CD8-positive, alpha-beta memory T cell (primary cell): ENCODE measurements at places on chromosomes 4 and X. TPM values are rescaled to one million over a fixed set of nuclear protein-coding genes. Genes with fewer than 3 reads are reported as not detected.

Gene GIMD1
- total RNA-seq, result not detected

Gene SATL1
- total RNA-seq, result not detected

Gene TREX2
- 2.3 TPM for total RNA-seq

Gene EGF
- not detected for total RNA-seq

Gene ESX1
- total RNA-seq, result not detected

DNA sequence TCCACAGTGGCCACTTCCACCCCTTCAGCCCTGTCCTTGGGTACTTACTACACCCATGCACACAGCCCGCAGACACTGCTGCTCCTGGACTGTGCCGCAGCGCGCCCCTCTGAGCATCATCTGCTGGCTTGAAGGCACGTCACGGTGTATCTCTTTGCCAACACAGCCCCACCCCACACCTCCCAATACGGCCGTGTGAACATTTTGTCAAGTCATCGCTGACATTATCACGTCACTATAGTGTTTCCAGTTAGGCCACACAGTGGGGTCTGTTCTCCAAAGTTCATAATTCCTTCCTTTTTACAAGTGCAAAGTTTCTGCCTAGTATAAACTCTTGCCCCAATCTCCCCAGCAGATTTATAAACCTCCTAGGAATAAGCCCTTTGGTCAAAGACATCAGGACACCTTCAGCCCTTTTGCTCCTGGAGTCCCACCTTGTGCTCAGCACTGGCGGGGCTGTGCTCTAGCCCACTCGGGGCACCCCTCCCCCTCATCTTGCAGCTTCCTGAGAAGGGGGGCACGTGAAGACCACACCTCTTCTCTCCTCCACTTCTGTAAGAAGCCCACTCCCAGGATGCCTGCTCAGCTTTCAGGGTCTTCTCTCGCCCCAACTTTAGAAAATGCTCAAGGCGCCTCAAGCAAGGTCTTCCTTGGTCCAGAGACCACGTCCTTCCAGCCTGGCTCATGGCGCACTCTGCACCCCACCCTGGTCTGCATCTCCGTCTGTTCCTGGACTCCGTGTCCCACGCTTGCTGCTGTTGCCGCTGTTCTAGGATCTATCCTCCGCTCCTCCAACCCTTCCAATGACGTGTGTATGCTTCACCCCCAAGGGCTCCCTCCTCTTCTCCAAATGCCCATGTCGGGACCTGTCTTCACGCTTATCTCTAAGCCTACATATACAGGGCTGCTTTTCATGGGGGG is 7.2 kb downstream of the FAM53A start:
- no peak overlapping the region for H3K27ac ChIP-seq
- H3K36me3 ChIP-seq, result no peaks in the 10 kb centered on the region
- H3K27me3 ChIP-seq, result no peaks in the 10 kb centered on the region
- DNase-seq, result no peak
- no peak overlapping the region for H3K4me3 ChIP-seq
- H3K4me1 ChIP-seq, result no peaks in the 10 kb centered on the region

DNA sequence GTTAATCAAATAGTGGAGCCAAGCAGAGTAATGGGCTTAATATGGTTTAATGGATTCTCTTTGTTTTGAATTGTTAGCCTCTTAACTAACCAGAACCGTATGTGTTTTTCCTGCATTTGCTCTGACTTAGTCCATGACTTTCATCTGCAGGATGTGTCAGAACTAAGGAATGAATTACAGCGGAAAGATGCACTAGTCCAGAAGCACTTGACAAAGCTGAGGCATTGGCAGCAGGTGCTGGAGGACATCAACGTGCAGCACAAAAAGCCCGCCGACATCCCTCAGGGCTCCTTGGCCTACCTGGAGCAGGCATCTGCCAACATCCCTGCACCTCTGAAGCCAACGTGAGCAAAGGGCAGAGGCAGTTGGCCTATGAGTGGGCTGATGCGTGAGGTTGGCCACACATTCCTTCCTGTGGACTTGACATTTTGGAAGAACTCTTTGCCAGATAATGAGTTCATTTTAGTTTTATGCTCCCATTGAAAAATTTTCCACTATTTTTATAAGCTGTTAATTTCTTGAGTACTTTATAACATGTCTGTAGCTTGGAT is 9.1 kb downstream of the MED28 start:
- peaks cover 11% of the 10 kb centered on the region for H3K4me1 ChIP-seq
- no peaks in the 10 kb centered on the region for H3K27me3 ChIP-seq
- H3K4me3 ChIP-seq, result no peak overlapping the region
- no peak overlapping the region for H3K27ac ChIP-seq
- no peak for DNase-seq

DNA sequence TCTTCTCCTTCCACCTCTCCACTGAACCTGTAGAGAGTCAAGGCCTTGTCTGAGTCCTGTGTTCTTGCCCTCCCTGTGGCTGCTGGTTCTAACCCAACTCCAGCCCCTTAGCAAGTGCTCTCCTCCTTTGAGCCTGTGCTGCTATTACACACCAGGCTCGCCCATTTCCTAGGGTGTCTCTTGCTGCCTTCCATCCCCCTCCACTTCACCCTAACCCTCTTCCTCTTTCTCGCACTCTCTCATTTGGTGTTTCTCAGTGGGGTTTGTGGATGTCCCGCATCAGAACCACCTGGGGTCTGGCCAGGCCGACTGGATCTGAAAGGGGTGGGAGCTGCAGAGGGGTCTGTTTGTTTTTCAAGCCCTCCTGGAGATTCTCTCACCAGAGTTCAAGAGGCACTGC is 156.7 kb downstream of the SPRY1 start:
- H3K4me1 ChIP-seq, result no peaks in the 10 kb centered on the region
- no peaks in the 10 kb centered on the region for H3K36me3 ChIP-seq
- H3K27ac ChIP-seq, result no peak overlapping the region

DNA sequence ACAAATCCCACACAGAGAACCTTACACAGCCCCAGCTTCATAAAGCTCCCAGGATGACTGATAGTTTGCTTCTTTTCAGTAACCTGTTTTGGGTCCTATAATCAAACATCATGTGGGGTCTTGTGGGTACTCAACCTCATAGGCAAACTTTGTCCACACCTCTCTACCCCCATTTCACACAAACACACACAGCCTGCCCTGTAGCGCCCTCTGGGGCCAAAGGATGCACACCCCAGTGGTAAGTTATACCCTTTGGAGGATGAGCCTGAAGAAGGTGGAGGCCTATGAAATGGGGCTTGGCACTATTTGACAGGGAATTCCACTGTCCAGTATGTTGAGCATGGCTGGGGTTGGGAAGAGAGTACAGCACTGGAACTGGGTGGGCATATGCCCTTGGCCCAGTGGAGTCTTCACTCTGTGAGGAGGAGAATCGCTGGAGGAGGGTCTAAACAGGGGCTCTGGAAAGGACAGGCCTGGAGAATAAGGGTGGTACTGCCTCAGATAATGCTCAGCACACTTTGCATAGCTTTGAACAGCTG is 30.5 kb upstream of the COL25A1 start:
- no peaks in the 10 kb centered on the region for H3K4me1 ChIP-seq
- no peaks in the 10 kb centered on the region for H3K36me3 ChIP-seq
- no peak overlapping the region for H3K27ac ChIP-seq
- no peak overlapping the region for H3K4me3 ChIP-seq

DNA sequence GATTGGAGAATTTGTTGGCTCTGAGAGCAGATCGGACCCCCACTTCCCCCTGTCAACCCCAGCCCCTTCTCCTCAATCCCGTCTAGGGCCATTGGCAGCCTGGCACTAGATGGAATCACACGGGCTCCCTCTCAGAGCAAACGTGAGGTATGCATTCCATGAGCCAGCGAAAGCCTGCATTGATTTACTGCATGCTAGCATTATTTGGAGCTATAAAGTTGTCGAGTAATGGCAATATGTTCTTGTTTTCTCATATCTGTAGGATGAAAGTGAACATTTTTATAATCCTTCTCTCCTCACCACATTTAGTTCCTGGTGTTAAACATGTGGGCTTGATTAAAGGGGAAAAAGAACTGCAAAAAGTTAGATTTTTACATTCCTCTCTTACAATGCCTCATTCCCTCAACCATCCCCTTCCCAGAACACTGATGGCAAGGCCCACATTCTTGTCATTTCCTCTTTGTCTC is 159.2 kb downstream of the SPRY1 start:
- H3K36me3 ChIP-seq, result no peaks in the 10 kb centered on the region
- no peaks in the 10 kb centered on the region for H3K27me3 ChIP-seq
- H3K4me1 ChIP-seq, result no peaks in the 10 kb centered on the region
- H3K4me3 ChIP-seq, result no peak overlapping the region

GRCh38 chr4:1572010-1572385 is 112.1 kb downstream of the FAM53A start:
- no peaks in the 10 kb centered on the region for H3K27me3 ChIP-seq
- H3K4me3 ChIP-seq, result no peak overlapping the region
- no peaks in the 10 kb centered on the region for H3K36me3 ChIP-seq
- DNase-seq, result no peak
- no peaks in the 10 kb centered on the region for H3K4me1 ChIP-seq

- no peak overlapping the region for H3K4me3 ChIP-seq
- no peaks in the 10 kb centered on the region for H3K27me3 ChIP-seq
- peaks cover 15% of the 10 kb centered on the region for H3K4me1 ChIP-seq
- no peak for DNase-seq
- H3K27ac ChIP-seq, result no peak overlapping the region
- H3K36me3 ChIP-seq, result peaks cover 6% of the 10 kb centered on the region
Measured at GRCh38 chrX:49003696-49004095, 1.6 kb upstream of the GRIPAP1 start.

GRCh38 chrX:69523314-69523713 is 19.2 kb downstream of the NALF2 start:
- H3K4me1 ChIP-seq, result no peaks in the 10 kb centered on the region
- H3K27me3 ChIP-seq, result no peaks in the 10 kb centered on the region
- no peak overlapping the region for H3K4me3 ChIP-seq

- no peak overlapping the region for H3K27ac ChIP-seq
- DNase-seq, result no peak
- no peak overlapping the region for H3K4me3 ChIP-seq
- no peaks in the 10 kb centered on the region for H3K36me3 ChIP-seq
Measured at GRCh38 chrX:133604801-133605200, 189.5 kb upstream of the GPC4 start.

DNA sequence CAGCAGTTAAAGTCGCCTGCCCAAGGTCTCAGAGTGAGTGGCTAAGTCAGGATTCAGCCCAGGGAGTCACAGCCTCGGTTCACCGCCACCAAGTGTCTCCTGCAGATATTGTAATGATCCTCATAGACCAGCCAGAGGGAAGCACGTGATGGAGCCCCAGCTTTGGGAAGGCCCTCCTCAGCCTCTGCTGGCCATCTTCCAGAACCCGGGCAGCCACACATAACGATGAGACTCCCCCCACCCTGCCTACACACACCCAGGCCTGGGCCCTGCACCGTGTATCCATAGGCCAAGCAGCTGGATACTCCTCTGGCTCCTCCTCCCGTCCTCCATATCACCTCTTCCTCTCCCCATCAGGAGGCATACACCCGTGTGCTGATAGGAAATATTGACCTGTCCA is 19.6 kb upstream of the SASH3 start:
- no peak overlapping the region for H3K27ac ChIP-seq
- H3K4me3 ChIP-seq, result no peak overlapping the region
- peaks cover 66% of the 10 kb centered on the region for H3K4me1 ChIP-seq
- no peaks in the 10 kb centered on the region for H3K27me3 ChIP-seq
- H3K36me3 ChIP-seq, result no peaks in the 10 kb centered on the region

- H3K4me1 ChIP-seq, result no peaks in the 10 kb centered on the region
- H3K36me3 ChIP-seq, result no peaks in the 10 kb centered on the region
- no peaks in the 10 kb centered on the region for H3K27me3 ChIP-seq
- no peak overlapping the region for H3K4me3 ChIP-seq
- no peak for DNase-seq
Measured at GRCh38 chr4:125231661-125232060, 83.1 kb upstream of the FAT4 start.

- no peak for DNase-seq
- no peaks in the 10 kb centered on the region for H3K4me1 ChIP-seq
- no peaks in the 10 kb centered on the region for H3K27me3 ChIP-seq
- H3K27ac ChIP-seq, result no peak overlapping the region
- no peak overlapping the region for H3K4me3 ChIP-seq
- H3K36me3 ChIP-seq, result no peaks in the 10 kb centered on the region
Measured at GRCh38 chrX:133793626-133794025, 191.8 kb downstream of the GPC3 start.

GRCh38 chrX:31551913-31552312 is 480.1 kb upstream of the FTHL17 start:
- H3K27ac ChIP-seq, result no peak overlapping the region
- H3K36me3 ChIP-seq, result no peaks in the 10 kb centered on the region
- DNase-seq, result no peak
- H3K4me1 ChIP-seq, result no peaks in the 10 kb centered on the region
- no peaks in the 10 kb centered on the region for H3K27me3 ChIP-seq

GRCh38 chr4:124890522-124890921 is 178.0 kb upstream of the ANKRD50 start:
- no peak overlapping the region for H3K4me3 ChIP-seq
- no peak overlapping the region for H3K27ac ChIP-seq
- H3K36me3 ChIP-seq, result no peaks in the 10 kb centered on the region

DNA sequence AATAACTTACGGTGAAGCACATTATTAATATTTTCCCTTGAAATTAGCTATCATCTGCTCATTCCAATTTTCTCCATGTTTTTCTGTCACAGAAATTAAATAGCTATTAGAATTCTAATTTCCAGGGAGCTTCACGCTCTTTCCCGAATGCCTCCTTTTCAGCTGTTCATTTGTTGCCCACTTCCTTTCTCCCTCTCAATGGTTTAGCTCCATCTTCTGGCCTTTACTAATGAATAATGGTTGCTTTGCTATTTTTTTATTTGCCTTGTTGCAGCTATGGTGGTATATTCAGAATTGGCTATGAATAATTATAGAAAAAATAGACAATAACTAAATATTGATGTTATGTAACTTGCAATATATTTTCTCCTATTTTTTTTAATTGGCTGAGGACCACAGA is 70.5 kb downstream of the GRIA2 start:
- no peaks in the 10 kb centered on the region for H3K4me1 ChIP-seq
- no peaks in the 10 kb centered on the region for H3K27me3 ChIP-seq
- DNase-seq, result no peak
- no peak overlapping the region for H3K27ac ChIP-seq

GRCh38 chr4:138537731-138538490 is 295.8 kb upstream of the SLC7A11 start:
- H3K27ac ChIP-seq, result no peak overlapping the region
- H3K36me3 ChIP-seq, result no peaks in the 10 kb centered on the region
- H3K4me3 ChIP-seq, result no peak overlapping the region
- H3K4me1 ChIP-seq, result no peaks in the 10 kb centered on the region

DNA sequence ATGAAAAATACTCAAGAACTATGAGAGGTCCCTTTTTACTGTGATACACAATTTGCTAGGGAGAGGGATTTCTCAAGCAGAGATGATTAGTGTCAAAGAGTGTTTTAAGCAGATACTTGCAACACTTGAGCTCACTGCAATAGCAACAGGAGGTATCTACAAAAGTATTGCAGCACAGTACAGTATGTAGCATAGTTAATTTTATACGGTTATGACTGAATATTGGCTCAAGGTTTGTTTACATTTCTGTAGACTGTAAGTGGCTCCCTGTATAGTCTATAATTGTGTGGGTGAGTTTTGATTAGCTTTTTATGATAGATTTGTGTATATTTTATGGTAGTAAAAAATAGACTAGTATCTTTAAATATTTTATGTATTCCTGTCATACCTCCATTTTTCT is 1177.2 kb downstream of the TECRL start:
- DNase-seq, result no peak
- H3K27me3 ChIP-seq, result no peaks in the 10 kb centered on the region
- no peak overlapping the region for H3K27ac ChIP-seq
